ENCODE measurements at places on chromosomes 6 and 20. TPM values are rescaled to one million over a fixed set of nuclear protein-coding genes. Genes with fewer than 3 reads are reported as not detected.

SNAI1 gene
- total RNA-seq, result 1.0 TPM

GRCh38 chr6:2094642-2095041 is 150.8 kb downstream of the GMDS start:
- no peak overlapping the region for H3K4me3 ChIP-seq
- H3K36me3 ChIP-seq, result no peaks in the 10 kb centered on the region
- H3K4me1 ChIP-seq, result no peaks in the 10 kb centered on the region
- no peaks in the 10 kb centered on the region for H3K27me3 ChIP-seq

DNA sequence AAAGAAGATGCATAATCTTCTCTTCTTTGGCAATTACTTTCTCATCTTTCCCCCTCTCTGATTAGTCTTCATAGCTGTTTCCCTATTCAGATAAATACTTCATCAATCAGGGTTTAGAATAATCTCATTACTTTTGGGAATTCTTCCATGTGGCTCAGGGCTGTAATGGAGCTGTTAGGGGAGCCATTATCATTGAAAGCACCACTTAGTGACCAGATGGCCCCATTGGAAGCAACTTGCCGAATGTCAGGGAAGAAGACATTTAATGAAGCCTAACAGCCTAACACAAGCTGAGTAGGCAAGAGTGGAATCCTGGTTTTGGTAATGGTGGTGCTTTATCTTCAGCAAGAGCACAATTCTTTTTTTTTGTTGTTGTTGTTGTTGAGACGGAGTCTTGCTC is 45.0 kb downstream of the TIAM2 start:
- H3K4me3 ChIP-seq, result no peak overlapping the region
- no peaks in the 10 kb centered on the region for H3K27me3 ChIP-seq
- no peak for DNase-seq
- no peak overlapping the region for H3K27ac ChIP-seq
- H3K36me3 ChIP-seq, result no peaks in the 10 kb centered on the region

- H3K27ac ChIP-seq, result no peak overlapping the region
- no peaks in the 10 kb centered on the region for H3K4me1 ChIP-seq
- no peak for DNase-seq
- no peaks in the 10 kb centered on the region for H3K36me3 ChIP-seq
These were observed 47.0 kb downstream of the GOPC start for GRCh38 chr6:117555262-117555849.

GRCh38 chr6:10589429-10589727 is 68.2 kb downstream of the GCNT2 start:
- no peaks in the 10 kb centered on the region for H3K27me3 ChIP-seq
- H3K36me3 ChIP-seq, result no peaks in the 10 kb centered on the region
- H3K27ac ChIP-seq, result peak overlapping the region; percentile 49

DNA sequence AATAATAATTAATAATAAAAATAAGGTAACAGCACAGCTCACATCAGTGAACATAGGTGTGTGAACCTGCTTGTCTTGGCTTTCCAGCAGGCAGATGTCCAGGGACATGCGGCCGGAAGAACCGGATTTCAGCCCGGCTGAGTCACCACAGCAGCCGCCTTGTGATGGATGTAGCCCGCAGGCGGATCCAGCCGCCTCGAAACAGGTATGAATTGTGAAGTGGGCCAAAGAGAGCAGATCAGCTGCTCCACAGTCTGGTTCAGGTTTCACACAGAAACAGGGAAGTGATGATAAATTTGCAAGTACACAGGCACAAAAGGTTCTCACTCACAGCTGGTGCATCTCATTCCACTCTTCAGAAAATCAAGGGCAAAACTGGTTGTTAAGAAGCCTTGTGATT is 55.1 kb downstream of the ID4 start:
- DNase-seq, result peak; percentile 98
- no peaks in the 10 kb centered on the region for H3K27me3 ChIP-seq
- H3K36me3 ChIP-seq, result no peaks in the 10 kb centered on the region
- no peak overlapping the region for H3K4me3 ChIP-seq

DNA sequence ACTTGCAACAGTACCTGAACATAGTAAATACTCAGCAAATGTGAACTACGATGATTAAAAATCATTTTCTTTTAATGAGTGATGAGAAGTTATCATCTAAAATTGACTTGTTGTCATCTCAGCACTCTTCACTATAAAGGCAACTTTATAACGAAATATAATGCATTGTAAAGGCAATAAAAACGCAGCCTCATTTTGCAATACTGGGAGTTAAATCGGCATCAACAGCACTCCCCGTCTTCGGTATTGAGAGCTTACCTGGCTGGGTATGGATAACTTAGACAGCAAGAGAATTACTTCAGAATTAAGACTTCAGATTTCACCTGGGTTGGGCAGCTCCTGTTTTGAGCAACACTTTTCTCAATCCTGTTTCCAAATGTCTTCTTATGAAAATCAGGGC is 20.8 kb downstream of the NKX2-2 start:
- H3K4me1 ChIP-seq, result no peaks in the 10 kb centered on the region
- H3K27ac ChIP-seq, result no peak overlapping the region
- no peak for DNase-seq

- no peak overlapping the region for H3K27ac ChIP-seq
- H3K4me1 ChIP-seq, result no peaks in the 10 kb centered on the region
- DNase-seq, result no peak
- no peaks in the 10 kb centered on the region for H3K27me3 ChIP-seq
These were observed 4.4 kb upstream of the MYLIP start for GRCh38 chr6:16124198-16125180.

- H3K4me3 ChIP-seq, result no peak overlapping the region
- no peak overlapping the region for H3K27ac ChIP-seq
- H3K27me3 ChIP-seq, result no peaks in the 10 kb centered on the region
- no peak for DNase-seq
These were observed 45.6 kb upstream of the FYN start for GRCh38 chr6:111918825-111919224.

DNA sequence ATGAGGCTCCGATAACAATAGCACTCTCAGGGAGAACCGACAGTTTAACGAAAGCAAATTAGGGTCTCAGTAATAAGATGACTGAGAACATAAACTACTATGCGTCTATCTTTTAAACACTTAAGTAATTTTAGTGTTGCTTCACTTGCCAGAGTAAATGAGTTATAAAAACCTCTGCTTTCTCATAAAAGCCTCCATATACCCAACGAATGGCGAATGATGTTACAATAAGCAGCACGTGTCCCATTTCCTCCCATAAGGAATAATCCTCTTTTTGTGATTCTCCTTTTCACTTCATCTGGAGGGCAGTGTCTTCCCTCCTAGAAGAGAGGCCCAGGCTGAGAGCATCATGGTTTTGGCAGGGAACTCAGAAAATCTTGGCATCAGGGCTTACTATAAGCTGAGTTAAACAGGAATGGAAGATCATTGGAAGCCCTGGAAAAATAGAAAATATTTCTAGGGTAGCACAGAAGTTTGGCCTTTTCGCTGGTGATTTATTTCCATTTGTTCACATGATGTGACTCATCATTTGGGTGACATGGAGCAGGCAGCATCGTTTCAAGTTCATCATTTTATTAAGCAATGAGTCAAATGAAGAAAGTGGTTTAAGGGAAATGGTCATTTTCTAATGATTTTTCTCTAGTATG is 255.4 kb downstream of the ATXN1 start:
- no peak overlapping the region for H3K27ac ChIP-seq
- H3K36me3 ChIP-seq, result no peaks in the 10 kb centered on the region
- DNase-seq, result no peak
- H3K4me1 ChIP-seq, result no peaks in the 10 kb centered on the region
- H3K4me3 ChIP-seq, result no peak overlapping the region

DNA sequence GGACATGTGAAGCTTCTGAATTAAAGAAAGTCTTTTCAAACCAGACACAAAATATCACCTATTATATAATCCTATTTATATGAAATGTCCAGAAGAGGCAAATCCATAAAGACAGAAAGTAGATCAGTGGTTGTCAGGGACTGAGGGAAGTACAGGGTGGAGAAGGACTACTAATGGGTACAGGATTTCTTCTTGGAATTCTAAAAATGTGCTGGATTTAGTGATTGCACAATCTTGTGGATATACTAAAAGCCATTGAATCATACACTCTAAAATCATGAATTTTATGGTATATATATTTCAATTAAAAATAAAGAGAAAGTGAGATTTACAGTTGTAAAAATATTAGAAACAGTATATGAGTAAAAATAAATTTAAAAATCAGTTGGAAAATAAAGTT is 18.7 kb upstream of the MC3R start:
- no peaks in the 10 kb centered on the region for H3K36me3 ChIP-seq
- H3K27ac ChIP-seq, result no peak overlapping the region
- no peaks in the 10 kb centered on the region for H3K4me1 ChIP-seq

DNA sequence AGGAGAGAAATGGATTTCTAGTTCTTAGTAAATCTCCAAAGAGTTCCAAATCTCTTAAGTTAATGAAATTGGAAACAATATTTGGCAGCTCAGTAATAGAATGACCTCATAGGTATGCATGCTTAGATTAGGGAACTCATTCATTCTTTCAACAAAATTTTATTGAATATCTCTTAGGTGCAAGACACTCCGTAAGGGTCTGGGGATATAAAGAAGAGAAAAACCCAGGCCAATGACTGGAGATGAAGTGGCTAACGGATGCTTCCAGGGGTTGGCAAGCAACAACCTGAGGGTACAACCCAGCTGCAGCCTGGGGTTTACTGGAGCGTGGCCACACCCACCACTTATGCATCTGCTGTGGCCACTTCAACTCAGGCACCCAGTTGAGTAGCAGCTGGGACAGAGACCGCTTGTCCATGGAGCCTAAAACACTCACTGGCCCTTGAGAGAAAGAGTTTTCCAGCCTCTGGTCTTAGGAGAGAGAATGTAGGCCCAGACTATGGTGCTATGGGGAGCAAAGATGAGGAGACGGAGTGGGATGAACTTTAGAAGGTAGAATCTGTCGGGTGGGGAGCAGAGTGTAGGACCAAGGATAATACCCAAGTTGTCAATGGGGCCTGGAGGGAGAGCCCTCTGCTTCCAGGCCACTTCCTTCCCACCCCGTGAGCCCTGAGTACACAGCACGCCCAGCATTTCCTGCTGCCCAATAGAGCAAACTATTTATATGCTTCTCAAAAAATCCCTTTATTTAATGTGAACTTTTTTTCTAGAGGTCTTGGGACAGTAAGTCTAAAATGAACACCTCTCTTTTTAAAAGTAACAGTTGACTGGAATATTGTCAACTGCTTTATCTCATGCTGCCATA is 46.8 kb upstream of the PXDC1 start:
- no peaks in the 10 kb centered on the region for H3K36me3 ChIP-seq
- no peak overlapping the region for H3K4me3 ChIP-seq
- no peak for DNase-seq
- H3K27me3 ChIP-seq, result no peaks in the 10 kb centered on the region

SNRPB gene
- 215 TPM for total RNA-seq

- no peak overlapping the region for H3K27ac ChIP-seq
- no peaks in the 10 kb centered on the region for H3K36me3 ChIP-seq
- no peak overlapping the region for H3K4me3 ChIP-seq
- H3K27me3 ChIP-seq, result no peaks in the 10 kb centered on the region
- DNase-seq, result no peak
These were observed 65.9 kb downstream of the PHF20 start for GRCh38 chr20:35837577-35838195.
